ENCODE measurements at places on chromosomes 7 and 10.
A peak's percentile ranks its signal among the peaks of the same experiment; 100 is the strongest.

- no peak for DNase-seq
These were observed 37.8 kb downstream of the SFMBT2 start for GRCh38 chr10:7373039-7373438.

DNA sequence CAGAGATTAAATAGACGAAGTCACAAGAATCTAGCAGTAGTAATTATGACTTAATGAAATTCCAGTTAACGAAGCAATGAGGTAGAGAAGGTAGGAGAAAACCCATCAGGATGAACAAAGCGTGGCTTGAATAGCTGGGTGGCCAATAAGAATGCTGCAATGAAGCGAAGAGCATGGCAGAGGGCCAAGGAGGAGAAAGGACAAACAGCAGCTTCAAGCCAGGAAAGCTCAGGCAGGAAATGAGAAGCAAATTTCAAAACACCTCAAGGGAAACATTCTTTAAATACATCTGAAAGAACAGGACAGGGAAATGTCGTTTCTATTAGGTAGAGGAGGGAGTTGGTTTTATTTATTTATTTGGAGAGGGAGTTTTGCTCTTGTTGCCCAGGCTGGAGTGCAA, 122.5 kb downstream of the KIAA1217 start:
- no peak for DNase-seq

DNA sequence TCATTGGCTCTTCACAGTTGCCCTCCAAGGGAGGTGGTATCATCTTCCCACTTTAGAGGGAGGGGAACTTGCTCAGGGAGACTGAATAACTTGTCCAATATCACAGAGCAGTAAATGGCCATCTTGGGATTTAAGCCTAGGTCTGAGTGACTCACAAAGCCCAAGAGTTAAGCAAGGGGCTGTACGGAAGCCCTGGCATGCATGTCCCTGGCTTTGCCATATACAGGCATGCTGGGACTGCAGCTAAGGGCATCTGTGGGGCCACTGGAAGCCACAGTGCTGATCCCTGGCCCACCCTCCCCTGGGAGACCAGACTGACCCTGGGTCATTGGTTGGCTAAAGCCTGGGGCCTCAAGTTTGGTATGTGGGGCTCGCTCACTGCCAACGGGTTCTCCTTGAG, 3.1 kb downstream of the VSIR start:
- no peak for DNase-seq

DNA sequence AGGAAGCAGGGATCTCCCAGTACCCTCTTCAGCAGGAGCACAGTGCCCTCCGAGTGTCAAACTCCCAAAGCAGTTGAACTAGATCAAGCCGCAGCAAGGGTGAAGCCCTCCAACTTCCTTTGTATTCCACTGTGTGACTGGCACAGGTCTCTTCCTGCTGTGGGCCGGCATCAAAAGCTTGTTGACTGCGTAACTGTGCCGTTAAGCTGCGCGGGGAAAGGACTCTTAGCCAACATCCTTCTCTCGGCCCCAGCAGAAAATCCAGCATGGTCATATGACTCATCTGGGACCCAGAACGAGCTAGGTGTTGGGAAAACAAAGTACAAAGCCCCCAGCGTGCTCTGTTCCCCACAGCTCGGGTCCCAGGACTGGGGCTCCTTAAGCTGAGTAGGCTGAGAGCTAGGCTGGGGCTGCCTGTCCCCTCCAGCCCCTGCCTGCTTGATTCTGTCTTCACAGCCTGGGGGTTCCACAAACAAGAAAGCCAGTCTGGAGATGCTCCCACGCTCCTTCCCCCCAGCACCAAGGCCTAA, 52.2 kb downstream of the COL17A1 start:
- no peak for DNase-seq

DNA sequence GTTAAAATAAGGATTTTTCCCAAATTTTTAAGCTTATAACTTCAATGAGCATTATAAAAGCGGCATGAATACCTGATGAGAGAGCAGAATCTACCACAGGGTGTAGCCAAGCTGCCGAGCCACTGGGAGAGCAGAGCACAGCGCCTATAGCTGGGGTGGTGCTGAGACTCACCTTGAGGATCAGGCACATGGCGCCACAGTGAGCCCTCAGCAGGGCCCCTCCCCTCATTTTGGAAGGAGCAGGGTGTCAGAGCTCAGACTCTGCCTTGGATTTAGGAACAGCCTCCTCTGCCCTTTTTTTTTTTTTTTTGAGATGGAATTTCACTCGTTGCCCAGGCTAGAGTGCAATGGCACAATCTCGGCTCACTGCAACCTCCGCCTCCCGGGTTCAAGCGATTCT, 118.6 kb downstream of the SRPK2 start:
- DNase-seq: no peak

GRCh38 chr10:57919864-57920263, 347.8 kb downstream of the IPMK start:
- DNase-seq: no peak

DNA sequence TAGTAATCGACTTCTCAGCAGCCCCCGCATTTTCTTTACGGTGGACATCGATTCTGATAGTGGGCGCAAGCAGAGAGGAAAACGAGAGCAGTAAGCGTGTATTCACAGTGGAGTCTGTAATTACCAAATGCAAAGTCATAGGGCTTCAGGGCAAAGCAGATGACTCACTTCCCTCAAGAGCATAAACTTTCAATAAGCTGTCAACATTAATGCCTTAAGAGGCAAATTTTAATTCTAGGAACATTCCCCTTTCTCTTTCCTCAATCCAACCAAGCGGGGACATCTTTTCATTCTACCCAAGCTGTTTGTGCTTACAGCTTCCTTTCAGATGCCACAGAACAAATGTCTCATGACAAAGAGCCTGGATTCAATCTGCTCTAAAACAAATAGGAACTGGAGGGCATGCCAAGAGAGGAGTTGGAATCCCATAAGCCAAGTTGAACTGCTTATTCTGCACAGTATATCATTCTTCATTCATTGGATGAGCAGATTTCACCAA, 48.6 kb downstream of the MALSU1 start:
- DNase-seq: no peak

GRCh38 chr10:117531371-117532002, 11.1 kb upstream of the EMX2 start:
- DNase-seq: no peak

DNA sequence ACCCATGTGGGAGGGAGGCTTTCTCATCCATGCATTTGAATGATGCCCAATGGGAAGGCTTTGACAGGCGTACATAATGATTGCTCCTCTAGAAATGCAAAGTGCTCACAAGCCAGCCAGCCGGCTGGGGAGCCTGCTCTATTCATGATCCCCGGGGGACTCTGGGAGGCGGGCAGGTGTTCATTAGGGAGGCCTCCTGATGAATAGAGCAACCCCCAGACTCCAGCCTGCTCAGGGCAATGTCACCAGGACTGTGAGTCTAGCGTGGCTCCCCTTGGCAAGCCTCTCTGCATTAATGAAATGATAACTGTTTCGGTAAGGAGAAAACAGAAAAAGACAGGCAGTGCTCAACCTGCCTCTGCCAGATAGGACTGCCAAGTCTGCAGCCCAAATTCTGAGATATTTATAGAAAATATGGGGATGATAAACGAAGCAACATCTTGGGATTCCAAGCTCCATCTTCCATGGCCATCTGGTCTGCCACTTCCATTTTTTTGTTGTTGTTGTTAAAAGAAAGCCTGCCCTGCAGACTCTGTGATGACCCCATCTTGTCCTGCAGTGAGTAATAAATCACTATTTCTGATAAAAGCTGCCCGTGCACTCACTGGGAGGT, 236.4 kb downstream of the PRPF18 start:
- DNase-seq: no peak

DNA sequence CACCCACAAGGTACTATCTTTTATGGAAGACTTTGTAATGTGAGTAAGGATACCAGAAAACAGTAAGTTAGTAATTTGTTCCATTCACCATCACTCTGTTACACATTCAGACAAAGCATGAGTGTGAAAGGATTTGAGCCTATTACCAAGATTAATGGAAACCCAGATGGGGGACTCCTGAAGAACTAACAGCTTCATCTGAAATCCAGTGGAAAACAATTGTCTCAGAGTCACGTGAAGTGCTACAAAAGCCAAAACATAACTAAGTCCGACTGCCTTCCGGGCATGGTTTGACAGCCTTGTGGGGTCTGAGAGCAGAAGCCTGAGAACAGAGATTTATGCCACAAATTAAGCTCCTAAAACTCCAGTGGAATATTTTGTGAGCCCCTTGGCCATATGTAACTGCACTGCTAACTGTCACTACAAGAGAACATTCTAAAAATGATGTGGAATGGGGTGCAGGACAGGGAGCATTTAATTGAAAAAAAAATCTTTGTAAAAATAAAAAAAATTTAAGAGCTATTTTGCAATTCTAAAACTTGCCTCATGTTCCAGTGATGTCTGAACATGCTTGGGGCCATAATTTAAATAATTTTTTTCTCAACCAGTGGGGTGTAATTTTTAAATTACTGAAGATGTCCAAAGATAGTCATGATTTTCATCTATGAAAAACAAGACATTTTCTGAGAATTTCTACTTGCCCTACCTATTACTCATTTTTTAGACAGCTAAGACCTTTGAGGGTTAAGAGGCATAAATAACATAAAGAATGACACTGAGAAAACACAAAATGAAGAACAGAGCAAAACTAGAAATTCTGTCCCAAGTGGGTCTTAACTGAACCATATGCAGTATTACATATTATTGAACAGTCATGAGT, 555.0 kb downstream of the INHBA start:
- DNase-seq: no peak

DNA sequence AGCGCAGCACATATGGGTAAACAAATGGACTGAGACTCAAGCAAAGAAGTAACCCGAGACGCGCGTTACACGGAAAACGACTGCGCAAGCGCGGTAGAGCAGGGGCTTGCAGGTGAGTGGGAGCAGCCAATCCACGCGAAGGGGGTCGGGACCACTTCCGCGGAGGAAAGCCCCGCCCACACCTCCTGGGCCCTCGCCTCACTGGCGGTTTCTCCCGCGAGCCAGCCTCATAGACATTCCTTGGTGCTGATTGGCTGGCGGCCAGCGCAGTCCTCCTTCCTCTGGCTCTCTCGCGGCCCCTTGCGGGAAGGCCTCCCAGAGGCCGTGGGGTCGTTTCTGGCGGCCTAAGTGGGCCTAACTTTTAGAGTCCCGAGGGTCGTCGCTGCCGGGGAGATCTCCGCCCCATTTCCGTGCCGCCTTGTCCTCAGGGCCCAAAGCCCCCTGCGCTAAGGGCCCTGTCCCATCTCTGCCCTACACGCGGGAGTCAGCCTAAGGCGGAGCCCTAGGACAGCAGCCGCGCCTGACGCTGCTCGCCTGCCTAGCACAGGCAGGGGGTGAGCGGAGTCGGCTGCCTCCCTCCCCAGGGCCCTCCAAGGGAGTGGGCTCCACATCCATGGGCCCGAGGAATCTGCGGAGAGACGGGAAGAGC, 9.1 kb upstream of the FXYD4 start:
- peak; percentile 78 for DNase-seq

GRCh38 chr7:35991511-35992232, 161.4 kb upstream of the EEPD1 start:
- DNase-seq: no peak

DNA sequence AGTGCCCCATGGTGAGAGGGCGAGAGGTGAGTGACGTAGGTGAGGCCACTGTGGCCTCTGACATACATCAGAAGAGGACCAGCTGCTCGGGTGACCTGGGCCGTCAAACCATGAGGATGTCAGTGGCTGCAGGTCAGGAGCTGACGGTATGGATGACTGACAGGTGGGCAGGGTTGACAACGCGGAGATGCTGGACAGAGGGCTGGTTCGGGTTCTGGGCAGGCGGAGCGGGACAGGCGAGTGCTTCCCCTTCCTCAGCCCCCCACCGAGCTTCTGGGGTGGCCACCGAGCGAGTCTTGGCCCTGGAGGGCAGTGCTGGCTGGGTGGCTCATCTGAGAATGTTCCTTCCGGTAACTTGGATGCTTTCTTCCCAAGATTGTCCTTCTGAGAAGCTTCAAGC, 91.8 kb downstream of the ACTR3B start:
- DNase-seq: no peak

DNA sequence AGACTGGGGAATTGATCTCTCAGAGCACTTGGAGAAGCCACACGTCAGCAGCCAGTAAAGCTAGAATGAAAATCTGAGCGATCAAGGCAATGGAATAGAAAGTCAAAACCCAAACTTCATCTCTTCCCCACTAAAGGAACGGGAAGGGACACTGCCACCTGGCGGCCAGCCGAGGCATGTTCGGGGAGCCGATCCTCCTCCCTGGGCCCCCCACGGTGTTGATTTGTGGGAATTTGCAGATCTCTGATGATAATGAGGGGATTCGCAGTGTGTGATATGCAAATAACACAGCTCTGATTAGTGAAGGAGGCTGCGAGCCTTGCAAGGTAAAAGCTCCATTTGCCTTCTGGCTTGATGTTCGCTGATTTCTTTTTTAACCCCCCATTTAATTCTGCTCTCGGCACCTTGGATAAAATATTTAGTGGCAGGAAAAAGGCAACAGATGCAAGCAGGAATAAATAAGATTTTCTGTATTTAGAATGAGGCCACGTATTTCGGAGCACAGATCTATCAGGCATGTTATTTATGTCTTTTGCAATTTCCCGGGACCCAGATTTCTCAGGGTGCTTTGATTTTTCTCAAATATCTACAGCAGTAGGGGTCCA, 258.6 kb downstream of the PAXIP1 start:
- DNase-seq: peak; percentile 21

DNA sequence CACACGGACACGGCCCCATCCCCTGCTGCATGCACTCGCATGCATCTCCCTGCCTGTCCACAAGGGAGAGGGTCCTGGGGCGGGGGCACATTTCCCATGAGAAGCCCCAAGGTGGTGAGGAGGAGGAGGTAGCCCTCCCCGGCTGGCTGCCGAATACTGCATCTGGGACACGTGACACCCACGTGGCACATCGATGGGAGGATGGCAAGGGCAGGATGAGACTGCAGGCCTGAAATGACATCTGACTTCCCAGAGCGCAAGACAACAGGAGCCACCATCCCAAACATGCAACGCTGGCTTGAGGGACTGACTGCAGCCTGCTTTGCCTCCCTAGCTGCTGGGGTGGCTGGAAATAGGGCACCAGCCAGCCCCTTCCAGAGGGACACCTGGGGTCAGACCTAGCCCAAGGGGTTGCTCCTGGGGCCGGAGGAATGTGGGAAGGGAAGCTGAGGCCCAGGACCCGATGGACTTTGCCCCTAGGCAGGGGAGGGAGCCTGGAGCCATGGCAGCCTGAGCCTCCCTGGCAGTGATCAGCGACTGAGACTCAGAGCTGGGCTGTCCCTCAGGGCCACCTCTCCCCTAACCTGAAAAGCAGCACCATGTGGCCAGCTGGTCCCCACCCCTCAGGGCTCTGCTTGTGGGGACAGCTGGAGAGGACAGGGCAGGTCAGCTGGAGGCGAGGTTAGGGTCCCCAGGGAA, 16.1 kb downstream of the BUD23 start:
- no peak for DNase-seq

- DNase-seq: no peak
These were observed 54.5 kb downstream of the ELMO1 start for GRCh38 chr7:37394158-37394557.

- DNase-seq: peak; percentile 4
These were observed 22.6 kb upstream of the AKR1C3 start for GRCh38 chr10:5071411-5072198.

- no peak for DNase-seq
These were observed 68.0 kb upstream of the SAMD8 start for GRCh38 chr10:75043256-75044131.

DNA sequence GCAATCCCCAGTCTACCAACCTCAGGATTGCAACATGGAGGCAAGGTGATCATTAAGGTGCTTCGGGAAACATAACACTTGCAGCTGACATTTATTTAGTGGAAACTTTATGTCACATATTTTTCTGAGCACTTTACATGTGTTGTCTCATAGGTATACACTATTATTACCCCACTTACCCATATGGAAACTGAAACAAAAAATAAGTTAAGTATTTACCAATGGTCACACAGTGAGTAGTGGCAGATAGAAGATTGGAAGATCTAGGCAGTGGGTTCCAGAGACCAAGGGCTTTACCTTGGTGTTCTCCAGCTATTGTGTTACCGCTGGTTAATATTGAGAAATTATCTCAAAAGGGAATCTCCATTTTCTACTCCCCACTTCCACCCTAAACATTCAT, 1279.1 kb upstream of the SORCS1 start:
- DNase-seq: no peak
